Foreskin keratinocyte (primary cell): ENCODE measurements at places on chromosomes 16 and 17.

GRCh38 chr17:12043702-12044101, 23.0 kb downstream of the MAP2K4 start:
- DNase-seq: no peak

DNA sequence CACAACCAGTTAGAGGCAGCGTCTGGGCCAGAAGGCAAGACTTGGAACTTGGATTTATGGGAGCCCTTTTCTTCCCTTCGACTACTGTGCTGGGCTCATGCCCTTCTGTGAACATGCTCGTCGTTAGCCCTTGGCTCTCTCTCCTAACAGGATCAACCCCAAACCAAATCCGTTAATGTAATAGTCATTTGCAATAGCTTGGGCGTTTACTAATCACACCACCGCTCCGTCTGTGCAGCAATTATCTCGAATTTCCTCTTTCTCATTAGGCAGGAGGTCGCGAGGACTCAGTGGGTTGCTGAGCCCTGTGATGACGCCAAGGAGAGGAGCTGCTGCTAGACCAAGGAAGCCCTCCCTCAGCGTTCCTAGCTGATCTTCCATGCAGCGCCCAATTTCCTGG, 114.7 kb downstream of the ENGASE start:
- DNase-seq: no peak

GRCh38 chr17:75917141-75917916, 12.6 kb upstream of the MRPL38 start:
- DNase-seq: no peak

DNA sequence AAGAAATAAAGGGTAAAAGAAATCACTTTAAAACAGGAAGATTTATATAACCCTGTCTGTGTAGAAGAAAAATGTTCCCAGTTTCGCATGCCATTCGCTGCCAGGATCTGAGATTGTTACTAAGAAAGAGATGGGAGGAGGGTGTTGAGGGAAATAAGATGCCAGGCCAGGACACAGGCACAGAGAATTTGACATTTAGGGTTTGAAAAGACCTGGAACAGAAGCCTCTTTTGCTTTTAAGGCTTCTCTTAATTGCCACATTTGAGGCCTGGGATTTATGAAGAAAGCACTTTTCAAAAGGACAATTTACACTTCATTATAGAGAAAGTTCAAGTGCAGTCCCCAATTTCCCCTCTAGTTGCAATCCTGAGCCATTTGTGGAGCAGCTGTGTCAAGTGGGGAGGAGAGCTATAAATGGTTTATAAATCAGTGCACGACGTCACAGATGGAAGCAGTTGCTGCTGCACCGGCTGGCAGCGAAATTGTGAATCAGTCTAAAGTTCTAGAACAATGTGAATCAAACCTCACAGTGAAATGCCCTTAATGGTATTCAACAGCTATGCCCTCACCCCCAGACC, 26.5 kb upstream of the C16orf87 start:
- DNase-seq: peak; percentile 51

GRCh38 chr16:49883076-49884014, 27.4 kb upstream of the ZNF423 start:
- DNase-seq: no peak

DNA sequence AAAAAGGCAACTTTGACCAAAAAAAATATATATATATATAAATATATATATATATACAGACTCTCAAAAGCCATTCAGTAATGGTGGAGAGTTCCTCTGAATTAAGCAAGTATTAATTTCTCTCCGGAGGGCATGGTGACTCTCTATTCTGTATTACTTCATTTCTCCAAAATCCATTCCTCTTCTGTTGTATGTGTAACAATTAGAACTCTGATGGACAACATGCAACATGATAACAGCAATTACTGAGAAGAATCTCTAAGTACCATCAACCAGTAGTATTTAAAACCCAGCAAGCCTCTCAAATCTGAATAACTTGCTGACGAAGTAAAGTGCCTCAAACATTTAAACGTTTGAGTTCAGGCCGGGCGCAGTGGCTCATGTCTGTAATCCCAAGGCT, 2.3 kb downstream of the GRB2 start:
- no peak for DNase-seq

DNA sequence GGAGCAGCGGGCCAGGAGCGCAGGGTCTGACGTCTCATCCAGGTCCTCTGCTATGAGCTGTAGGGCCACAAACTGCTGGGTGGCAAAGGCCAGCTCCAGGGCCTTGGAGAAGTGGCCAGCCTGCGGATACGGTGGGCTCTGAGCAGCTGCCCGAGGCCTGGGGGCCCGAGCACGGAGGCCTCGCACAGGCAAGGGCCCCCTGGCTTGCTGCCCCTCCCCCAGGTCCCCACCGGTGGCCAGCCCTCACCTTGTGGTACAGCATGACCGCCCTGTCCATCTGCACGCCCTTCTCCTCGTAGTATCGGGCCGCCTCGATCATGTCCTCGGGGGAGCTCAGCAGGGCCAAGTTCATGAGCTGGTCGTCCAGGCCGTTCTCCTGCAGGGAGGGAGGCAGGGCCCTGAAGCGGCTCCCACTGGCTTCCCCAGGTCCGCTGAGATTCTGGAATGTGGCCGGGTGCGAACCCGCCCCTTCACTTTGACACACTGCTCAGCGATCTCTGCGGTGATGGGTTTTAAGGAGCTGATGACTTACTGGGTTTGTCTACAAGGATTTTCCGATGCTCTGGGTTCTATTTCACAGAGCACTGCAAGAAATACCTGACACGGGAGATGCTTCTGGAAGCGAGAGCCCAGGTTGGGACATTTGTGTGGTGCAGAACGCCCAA, 9.8 kb upstream of the TMEM204 start:
- DNase-seq: no peak

- no peak for DNase-seq
Measured at GRCh38 chr17:75009139-75009724, 3.2 kb upstream of the MRPL58 start.

DNA sequence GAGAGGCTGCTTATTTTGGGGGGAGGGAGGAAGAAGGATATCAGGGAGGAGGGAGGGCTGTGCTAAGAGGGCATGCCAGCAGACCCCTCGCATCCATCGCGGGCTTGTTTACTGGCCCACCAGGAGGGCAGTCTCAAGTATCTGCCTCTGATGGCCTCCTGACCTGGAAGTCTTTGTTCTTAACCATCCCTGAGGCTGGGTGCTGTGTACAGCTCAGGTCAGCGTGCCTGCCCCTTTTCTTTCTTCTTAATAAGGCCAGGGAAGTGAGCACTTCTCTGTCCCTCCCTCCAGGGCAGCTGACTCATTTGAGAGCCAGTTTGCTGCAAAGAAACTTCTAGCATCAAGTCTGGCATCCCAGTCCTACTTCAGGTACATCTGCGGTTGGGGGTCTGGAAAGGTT, 157.0 kb downstream of the CCDC182 start:
- no peak for DNase-seq

- DNase-seq: no peak
Measured at GRCh38 chr17:81056312-81056711, 21.4 kb downstream of the BAIAP2 start.

DNA sequence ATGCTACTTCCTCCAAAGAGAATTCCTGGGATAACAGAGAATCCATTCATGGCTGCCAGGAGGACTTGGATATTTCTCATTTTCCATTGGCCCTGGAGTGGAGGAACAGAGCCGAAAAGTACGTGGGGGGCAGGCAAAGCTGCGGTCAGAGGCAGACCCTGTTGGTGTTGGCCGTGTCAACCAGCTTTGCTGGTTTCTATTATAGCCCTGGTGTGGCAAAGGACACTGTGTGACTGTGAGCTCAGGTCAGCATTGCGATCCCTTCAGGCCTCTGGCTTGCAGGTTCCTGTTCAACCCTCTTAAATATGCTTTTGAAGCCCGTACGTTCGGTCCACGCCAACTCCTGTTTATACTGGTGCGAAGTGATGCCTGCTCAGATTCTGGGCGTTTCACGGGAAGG, 596.2 kb downstream of the MAF start:
- no peak for DNase-seq

DNA sequence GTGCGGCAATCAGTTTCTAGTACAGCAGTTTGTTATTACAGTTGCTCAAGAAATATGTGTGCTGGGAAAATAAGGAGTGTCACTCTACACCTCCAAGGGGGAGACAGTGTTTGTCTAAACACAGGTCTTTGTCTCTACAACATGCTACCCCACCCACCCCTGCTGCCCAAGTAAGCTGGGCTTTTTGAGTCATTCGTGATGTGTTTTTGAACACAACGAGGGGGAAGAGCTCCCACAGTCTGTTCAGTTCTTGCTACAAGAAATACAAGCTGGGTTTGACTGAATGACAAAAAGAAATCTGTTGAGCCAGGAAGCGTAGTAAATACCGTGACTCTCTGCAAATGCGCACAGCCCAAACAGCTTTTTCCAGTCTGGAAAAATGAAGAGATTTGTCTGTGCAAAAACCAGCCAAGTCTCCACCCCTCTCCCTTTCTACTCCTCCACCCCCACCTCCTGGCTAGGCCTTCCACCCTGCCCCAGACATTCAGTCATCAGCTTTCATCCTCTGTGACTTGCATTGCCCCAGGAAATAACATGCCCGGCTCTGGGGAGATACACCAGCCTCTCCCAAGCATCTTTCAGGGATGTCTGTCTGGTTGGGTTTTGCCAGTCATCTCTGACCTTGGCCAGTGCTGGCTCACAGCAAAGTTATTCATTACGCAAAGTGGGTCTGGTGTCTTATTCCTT, 25.7 kb downstream of the CHD9 start:
- DNase-seq: peak; percentile 96

- no peak for DNase-seq
Measured at GRCh38 chr16:81239367-81240121, 1.1 kb downstream of the BCO1 start.

DNA sequence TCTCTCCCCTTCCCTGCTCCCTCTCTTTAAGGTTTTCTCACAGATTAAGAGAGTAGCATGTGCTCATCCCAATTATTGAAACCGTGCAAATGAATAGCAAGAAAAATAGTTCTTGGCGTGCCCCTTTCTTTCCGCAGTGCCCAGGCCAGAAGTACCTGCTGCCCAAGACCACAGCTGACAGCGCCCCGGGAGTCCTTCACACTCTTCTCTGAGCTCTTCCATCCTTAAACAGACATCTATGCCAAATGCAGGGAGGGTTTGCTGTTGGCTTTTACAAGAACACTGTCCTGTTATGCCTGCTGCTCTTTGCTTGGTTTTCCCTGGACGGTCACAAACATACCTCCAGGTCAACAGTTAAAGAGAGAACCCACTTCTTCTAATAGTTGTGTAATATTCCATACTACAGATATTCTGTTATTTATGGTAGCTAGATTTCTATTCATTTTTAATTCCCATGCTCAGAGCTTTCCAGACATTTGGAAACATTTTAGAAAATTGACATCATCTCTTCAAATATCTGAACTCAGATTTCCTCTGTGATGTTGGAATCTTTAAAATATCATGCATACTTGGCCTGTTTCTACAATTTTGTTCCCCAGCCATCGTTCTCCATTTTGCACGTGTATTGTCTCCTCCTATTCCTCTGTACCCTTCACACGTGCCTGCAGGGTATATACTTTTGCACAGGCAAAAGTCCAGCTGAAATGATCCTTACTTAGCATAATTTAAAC, 416.7 kb downstream of the WWOX start:
- DNase-seq: no peak

- DNase-seq: no peak
Measured at GRCh38 chr16:49520492-49521038, 147.0 kb downstream of the C16orf78 start.

GRCh38 chr17:28992625-28993600, 12.9 kb downstream of the SEZ6 start:
- DNase-seq: no peak

- no peak for DNase-seq
Measured at GRCh38 chr16:12573730-12574383, 229.8 kb downstream of the CPPED1 start.

GRCh38 chr17:32927724-32928585, at the start of gene TMEM98:
TSS of gene TMEM98 (plus strand) at chr17:32928153. CDS start at chr17:32931529, 3,376 bp downstream.
- DNase-seq: no peak

DNA sequence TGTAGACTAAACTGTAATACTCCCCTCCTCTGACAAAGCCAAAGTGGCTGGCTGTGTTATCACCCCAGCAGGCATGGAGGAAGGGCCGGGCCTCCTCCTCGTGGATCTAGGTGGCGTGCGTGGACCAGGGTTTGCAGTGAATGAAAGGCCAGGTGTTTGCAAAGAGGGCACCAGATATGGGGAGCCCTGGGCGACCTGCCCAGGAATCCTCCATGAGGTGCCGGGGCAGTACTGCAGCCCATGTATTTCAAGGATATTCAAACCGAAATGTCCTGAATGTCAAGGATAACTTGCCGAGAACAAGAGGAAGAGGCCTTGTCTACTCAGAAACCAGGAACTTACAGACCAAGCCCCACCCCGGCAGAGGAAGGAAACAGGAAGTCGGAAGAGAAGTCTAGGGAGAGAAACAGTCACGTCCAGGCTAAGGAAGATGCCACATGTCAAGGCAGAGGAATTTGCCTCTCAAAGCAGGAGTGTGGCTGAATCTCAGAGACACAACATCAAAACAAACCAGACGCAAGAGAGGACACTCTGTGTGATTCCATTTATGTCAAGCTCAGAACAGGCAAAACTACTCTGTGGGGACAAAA, 13.7 kb upstream of the OSGIN1 start:
- DNase-seq: no peak

DNA sequence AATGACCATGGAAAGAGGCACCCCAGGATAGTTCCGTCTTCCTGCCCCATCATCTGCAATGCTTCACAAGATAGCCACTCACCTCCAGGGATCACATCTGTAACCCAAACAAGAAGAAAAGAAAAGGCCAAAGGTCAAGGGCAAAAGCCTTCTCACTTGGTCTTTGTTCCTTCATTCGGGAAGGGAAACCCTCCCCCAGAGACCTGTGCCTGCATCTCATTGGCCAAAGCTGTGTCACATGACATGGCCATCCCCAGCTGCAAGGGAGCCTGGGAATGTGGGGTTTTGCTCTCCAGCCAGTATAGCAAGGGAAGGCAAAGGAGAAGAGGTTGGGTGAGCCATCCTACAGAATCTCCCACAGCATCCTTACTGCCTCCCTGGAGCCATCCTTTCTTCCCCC, 47.9 kb downstream of the NOL11 start:
- no peak for DNase-seq

DNA sequence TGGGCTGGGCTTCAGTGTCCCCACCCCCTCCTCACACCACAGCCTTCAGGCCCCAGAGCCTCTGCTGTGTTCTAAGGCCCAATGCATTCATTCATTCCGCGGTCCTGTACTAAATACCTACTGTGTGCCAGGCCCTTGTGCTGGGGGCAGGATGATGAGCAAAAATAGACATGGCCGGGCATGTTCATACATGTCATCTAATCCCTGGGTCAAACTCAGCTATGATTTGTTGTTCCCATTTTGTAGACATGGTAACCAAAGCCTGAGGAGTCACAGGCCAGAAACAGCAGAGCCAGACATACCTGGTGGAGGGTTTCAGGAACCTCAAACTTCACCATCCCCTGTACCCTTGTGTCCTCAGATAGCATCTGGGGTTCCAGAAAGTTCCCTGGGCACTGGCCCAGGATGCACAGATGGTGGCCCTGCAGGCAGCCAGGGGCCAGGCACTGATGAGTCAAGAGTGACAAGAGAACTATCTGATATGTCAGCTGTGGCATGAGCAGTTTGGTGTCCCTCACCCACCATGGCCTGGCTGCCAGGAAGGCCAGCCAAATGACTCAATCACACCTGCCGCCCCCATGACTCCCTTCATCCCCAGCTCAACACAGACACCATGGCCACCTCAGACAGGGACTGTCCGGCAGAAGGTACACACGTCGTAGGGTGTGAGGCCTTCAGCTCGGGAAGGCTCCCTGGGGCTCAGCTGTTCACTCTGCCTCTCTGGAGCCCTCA, 2.7 kb upstream of the RRAD start:
- peak; percentile 71 for DNase-seq

GRCh38 chr17:78371056-78371455, 7.4 kb upstream of the PGS1 start:
- DNase-seq: no peak
